ENCODE measurements at places on chromosomes 11 and 22.

GRCh38 chr11:124752471-124753102, 532 bp upstream of the VSIG2 start:
- no peak for DNase-seq

DNA sequence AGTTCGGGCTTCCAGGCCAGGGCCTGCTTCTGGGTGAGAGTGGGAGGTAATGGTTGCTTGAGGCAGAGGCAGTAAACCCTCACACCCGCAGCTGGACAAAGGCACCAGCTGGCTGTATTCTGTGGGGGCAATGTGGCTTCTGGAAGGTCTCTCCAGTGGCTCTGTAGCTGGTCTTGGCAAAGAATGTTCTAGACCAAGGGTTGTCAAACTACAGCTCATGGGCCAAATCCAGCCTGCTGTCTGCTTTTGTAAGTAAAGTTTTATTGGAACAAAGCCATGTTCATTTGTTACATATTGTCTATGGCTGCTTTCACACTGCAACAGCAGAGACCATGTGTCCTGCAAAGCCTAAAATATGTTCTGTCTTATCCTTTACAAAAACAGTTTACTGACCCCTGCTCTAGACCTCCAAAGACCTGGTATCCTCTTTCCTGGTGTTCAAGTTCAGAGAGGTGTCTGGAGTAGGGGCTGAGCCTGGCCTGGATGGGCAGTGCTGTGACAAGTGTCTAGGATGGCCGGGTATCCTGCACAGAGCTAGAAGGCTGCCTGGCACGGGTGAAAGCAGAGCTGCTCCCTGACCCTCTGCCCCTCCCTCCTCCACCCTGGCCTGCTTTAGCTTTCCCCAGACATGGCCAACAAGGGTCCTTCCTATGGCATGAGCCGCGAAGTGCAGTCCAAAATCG, 3.4 kb downstream of the TAGLN start:
- DNase-seq = no peak

DNA sequence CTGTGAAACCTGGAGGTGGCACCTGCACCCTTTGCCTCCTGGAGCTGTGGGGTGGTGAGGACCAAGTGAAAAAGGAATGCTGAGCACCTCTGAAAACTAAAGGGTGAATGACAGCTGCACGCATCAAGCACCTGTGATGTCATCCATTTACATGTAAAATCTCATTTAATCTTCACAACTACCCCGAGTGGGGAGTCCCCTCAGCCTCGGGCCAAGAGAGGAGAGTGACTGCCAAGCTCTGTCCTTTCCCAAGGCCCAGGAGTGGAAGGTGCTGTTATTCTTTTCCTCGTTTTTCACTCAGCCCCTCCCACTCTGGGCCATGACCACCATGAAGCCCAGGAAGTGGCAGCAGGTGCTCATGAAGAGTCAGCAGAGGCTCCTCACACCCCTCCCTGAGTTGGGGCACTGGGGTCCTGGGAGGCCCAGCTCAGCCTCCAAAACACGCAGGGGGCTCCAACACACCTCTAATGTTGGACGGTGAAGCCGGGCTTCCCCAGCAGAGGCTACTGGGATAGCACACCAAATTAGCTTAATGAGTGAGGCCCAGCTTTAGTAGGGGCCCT, 35.7 kb downstream of the NECTIN1 start:
- no peak for DNase-seq

DNA sequence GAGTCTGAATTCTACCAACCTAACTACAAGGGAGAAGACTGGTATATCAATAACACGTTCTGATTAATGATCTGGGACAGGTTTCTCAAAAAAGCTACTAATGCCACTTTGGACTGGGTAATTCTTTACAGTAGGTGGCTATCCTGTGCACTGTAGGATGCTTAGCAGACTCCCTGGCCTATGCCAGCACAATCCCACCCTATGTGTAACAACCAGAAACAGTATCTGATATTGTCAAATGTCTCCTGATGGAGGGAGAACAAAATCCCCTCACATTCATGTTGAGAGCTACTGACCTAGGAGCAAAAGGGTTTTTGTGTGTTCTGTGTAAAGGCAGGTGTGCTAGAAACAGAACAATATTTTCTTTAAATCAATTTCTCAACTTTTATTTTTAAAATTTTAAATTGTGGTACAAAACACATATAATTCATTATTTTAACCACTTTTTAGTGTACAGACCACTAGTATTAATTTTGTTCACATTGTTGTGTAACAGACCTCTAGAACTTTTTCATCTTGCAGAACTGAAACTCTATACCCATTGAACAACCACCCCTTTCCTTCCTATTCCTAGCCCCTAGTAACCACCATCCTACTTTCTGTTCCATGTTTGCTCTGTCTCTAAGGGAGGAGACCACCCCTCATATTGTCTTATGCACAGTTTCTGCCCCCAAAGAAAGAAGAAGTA, 2.1 kb upstream of the MS4A6A start:
- no peak for DNase-seq

DNA sequence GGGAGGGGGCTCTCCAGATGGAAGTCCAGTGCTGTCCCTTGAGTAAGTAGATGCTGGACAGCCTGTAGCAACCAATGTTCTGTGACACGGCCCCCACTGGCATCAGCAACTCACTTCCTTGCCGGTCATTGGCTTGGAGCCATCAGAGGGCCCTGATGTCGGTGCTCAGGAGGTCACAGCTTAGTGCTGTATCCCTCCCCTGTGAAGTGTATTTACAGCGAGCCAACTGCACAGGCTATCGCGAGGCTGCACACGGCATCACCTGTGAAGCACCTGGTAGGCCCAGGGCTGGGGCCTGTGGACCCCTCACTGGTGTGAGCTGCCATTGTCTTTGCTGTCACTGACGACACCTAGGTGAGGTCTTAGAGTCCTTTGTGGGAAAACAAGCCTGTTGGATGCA, 13.4 kb upstream of the ACR start:
- DNase-seq = no peak

GRCh38 chr11:20066783-20067156, 93.5 kb downstream of the DBX1 start:
- no peak for DNase-seq

- no peak for DNase-seq
Measured at GRCh38 chr22:43092085-43092484, 2.9 kb upstream of the TTLL1 start.

DNA sequence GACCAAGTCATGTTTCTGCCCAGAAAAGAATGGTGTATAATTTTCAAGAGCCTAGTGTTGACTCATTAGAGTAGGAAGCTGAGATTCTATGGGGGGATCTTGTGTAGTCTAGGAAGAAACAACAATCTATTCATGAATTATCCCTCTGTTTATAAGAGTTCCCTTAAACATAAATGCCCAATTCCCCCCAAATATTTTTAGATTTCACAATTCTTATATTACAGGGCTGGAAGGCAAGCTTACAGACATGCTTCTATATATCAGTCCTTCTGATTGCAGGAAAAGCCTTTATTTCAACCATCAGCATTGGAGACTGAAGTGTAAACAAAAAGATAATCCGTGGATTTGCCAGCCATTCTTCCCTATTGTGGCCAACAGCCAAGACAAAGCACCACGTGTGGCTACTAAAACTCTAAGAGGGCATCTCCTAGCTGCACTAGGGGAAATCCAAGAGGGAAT, 71.4 kb downstream of the NAT10 start:
- DNase-seq = no peak

GRCh38 chr11:122777343-122777742, 61.0 kb upstream of the CRTAM start:
- DNase-seq = no peak

GRCh38 chr11:9849389-9849788, 185.5 kb downstream of the SWAP70 start:
- DNase-seq = no peak

DNA sequence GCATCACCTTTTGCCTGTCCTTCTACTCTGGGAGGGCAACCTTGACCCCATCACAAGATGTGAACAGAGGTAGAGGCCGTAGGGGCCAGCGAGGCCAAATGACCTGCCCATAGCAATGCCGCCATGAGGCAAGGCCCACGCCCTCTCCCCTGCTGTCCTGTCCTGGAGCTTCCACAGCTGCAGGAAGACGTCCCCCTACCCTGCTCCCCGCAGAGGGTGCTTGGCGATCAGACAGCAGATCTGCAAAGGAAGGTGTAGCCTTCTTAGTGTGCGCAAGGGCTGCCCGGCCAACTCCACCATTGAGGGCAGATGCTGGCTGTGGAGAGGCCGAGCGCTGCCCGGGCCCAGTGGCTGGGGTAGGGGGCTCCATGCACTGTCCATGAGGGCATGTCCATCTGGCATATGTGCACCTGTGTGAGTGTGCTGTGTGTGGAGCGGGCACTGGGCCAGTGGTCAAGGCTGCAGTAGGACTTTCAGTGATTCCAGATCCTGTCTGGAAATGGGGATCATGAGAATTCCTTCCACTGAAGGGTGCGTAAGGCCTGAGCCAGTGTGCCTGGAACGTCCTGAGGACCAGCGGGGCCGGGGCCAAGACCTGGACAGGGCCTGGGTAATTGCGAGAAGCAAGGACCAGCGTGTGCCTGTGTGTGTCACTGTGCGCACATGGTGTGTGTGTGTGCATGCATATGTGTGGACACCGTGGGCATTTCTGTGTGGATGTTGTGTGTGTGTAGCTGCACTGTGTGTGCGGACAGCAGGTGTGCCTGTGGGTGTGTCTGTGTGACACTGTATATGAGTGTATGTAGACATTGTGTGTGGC, 11.0 kb downstream of the TRPM5 start:
- no peak for DNase-seq

- DNase-seq = no peak
Measured at GRCh38 chr22:44204739-44205515, 24.2 kb downstream of the PARVG start.

DNA sequence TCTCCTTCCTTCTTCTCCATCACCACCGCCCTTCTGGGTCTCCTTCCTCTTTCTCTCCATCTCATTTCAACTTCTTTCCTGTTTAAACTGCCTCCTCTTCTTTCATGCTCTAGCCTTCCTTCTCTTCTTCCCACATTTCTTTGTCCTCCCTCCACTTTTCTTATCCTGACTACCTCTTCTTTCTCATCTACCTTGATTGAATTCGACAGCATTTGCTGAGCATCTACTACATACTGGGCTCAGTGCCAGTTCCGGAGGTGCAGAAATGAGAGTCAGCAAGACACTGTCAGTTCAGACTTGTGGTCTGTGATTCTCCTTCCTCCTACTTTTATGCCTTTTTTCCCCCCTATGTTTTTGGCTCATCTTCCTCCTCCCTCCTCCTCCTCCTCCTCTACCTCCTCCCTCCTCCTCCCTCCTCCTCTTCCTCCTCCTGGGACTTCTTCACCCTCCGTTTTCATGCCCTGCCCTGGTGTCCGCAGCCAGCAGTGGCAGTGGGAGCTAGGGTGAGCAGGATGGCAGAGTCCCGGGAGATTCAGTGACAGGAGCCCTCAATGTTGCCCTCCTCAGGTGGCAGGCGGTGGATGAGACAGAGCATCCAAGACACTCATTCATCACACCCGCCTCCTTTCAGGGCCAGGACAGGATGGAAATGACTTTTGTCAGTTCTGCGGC, 146.0 kb upstream of the SEZ6L start:
- no peak for DNase-seq

GRCh38 chr22:40153192-40153591, 24.5 kb upstream of the TNRC6B start:
- DNase-seq = no peak

DNA sequence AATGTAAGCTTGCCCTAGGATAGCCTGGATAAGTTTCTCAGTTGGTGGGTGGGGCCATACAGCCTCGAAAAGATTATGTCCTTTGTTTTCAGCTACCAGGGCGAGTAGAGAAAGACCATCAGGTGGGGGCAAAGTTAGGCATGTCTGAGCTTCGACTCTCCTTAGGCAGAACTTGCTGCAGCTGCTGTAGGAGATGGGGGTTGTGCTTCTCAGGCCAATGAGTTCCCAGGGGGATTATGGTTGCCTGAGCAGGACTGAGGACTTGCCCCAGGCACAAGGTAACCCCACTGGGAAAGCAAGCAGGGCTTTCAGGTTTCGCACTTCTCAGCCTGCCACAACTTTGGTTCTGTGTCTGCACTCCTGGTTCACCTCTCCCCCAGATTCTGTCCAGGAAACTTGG, 173.4 kb upstream of the SESN3 start:
- DNase-seq = no peak

- no peak for DNase-seq
Measured at GRCh38 chr22:43168471-43169309, 17.3 kb downstream of the TSPO start.

DNA sequence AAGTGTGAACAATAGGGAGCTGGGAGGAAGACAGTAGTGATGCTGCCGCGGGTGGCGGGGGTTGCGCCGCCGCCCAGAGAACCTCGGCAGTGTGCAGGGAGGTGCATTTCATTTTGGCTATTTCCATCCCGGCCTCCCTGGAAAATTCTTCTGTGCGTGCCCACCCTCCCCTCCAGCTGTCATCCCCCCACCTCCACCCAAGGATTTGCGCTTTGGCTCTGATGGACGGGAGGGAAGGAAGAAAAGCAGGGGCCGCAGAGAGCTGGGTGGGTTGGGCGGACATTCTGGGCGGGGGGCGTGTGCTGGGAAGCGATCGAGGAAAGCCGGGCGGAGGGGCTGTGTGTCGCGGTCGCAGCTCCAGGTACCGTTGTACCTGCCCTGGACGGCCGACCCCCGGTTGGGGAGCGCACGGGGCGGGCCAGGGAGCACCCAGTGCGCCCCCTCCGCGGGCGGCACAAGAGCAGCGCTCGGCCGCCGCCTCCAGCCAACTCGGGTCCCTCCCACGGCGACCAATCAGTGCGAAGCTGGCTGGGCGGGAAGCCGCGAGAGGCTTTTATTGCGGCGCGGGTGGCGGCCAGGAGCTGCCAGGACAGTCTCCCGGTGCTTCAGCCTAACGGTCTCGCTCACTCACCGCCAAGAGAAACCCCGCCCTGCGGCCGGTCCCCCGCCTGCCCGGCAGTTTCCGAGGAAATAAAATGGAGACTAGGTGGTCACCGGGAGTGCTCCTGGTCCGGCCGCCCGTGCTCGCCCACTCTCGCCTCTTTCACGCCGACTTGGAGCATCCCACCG, 1.6 kb downstream of the NCAM1 start:
- no peak for DNase-seq

GRCh38 chr22:39266398-39267030, 21.7 kb upstream of the PDGFB start:
- DNase-seq = no peak

- no peak for DNase-seq
Measured at GRCh38 chr11:2205214-2205720, 33.7 kb upstream of the TH start.

GRCh38 chr11:130738611-130739010, 177.7 kb downstream of the SNX19 start:
- DNase-seq = no peak

DNA sequence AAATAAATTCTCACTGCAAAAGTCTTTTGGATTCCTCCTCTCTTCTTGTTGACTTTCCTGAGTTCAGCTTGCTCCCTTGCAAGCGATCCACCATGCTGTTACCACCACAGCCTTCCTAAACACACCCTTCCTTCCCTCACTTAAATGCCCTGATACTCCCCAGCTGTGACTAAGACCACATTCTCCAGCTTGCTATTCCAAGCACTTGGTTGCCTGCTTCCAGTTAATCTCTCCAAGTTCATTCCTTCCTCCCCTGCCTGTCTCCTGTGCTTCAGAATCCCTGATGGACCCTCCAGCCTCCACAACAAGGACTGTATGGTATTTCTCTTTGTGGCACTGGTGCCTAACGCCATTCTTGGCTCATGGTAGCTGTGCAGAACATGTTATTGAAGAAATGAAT, 603.9 kb upstream of the CADM1 start:
- no peak for DNase-seq
